ENCODE measurements at places on chromosomes 2 and 18.

GRCh38 chr2:69676146-69676545, 32.6 kb upstream of the AAK1 start:
- DNase-seq = no peak

DNA sequence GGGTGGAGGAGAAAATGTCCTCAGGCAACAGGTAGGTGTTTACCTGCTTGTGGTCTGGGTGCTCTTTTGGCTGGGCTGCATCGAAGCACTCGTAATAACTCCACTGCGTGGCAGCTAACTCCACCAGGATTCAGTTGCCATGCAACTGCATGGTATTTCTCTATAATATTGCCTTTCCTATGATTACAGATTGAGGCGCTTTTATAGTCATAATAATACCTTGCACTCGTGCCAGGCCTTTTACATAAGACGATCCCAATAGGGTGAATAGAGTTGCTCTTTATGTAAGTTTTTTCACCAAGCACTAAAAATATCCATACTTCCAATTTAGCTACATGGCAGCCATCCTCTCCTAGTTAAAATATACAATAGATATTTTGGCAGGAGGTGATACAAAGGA, 19.7 kb upstream of the NYAP2 start:
- DNase-seq = peak; percentile 4

GRCh38 chr2:134936691-134937090, 18.1 kb downstream of the CCNT2 start:
- DNase-seq = no peak

DNA sequence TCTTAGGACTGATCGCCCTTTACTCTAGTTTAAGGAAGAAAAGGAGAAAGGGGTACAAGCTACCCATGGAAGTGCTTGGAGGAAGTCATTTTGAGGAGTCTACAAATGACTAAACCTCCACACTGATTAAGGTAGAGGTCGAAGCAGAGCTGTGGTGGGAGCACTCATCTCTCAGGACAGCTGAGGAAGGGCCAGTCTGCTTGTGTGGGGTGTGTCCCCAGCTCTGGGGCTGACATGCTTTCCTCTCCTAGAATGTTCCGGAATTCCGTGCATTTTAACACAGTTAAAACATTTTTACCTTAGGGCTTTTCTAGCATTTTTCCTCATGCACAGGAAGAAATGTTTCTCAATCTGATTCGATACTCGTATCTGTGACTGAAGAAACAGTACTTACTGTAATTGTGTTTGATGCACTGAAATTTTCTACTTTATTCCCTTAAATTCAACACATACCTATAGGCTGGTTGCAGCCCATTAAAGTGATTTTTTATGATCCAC, 135.1 kb downstream of the NCK2 start:
- no peak for DNase-seq

DNA sequence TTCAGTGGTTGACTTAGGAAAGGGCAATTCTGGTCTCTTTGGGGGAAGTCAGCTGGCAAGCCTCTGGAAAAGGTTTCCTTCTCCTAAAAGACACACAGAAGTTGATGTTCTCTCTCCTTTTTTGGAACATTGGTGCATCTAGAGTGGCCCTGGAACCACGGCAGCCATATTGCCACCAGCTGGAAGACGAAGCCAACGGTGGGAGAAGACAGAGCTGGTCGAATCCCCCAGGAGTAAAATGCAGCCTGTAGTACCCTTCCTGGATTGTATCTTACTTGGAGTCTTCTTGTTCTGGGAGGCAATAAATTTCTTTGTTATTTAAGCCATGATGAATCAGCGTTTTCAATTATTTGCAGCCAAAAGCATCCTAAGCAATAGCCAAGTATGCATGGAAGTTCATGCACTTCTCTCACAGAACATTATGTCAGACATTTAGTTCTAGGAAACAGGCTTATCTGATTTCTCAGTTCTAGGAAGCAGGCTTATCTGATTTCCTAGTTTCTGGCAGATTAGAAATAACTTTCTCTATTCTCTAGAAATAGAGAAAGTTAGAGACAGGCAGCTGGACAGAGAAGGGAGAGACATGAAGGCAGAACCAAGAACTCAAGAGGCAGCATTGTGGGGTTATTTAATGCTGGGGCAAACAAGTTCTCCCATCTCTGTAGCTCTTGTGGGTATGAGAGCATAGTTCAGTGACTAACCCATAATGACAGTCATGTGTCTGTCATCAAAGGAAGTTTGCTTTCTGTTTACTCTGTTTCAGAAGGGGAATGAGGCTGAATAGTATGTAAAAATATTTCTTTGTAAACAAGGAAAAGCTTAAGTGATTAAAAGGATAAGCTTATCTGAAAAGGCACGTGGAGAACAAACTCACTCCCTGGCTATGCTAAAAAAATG, 40.5 kb upstream of the NABP1 start:
- no peak for DNase-seq

DNA sequence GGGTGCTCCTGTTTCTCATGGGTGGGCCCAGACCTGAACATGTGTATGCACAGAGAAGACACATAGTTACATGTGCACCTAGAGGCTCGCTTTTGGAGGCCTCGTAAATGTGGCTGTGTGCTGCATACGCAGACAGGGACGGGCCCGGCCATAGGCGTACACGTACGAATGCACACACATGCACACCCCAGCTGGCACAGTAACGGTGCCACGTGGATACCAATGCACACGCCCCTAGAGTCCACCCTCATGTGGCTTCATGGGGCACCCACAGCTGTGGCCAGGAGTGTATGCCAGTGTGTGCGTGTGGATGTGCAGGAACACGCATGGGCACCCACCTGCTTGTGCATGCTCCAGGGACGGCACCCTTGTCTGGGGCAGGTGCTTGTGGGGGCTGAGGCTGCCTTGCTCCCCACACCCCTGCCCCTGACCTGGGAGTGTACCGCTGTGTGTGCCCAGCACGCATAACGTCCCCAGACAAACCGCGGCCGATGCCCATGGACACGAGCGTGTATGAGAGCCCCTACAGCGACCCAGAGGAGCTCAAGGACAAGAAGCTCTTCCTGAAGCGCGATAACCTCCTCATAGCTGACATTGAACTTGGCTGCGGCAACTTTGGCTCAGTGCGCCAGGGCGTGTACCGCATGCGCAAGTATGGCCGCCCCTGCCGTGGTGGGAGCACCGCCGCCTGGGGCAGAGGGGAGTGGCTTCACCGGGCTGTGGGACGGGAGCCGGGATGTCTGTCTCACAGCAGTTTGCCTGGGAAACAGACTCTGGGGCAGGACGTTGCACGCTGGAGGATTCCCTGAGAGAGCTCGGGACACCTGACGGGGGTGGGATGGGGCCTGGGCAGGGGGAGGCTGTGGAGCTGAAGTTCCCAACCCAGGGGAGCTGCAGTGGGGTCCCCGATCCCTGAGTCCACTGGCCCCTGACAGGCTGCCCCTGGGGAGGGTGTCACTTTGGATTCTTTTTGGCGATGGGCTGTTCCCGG, 21.0 kb downstream of the ZAP70 start:
- DNase-seq = no peak

DNA sequence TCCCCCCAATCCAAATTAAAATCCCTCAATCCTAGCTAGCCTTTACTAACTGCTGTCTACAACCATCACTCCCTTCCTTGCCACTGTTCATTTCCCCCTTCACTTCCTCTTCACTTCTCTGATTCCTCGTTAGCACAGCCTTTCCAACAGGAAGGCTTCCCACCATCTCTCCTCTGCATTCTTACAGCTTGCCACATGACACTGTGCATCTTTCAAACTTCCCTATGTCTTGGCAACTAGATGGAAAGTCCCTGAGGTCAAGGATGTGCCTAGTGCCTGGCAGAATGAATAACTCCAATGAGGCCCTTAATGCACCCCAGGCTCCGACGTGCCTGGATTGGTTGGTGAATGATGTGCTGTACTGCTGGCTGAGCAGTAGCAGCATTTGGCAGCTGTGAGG, 15.2 kb downstream of the SAP130 start:
- no peak for DNase-seq

- DNase-seq = no peak
These were observed 420.7 kb upstream of the MYT1L start for GRCh38 chr2:2751715-2752315.

- DNase-seq = no peak
These were observed 26.6 kb upstream of the SLC14A2 start for GRCh38 chr18:45588376-45589355.

DNA sequence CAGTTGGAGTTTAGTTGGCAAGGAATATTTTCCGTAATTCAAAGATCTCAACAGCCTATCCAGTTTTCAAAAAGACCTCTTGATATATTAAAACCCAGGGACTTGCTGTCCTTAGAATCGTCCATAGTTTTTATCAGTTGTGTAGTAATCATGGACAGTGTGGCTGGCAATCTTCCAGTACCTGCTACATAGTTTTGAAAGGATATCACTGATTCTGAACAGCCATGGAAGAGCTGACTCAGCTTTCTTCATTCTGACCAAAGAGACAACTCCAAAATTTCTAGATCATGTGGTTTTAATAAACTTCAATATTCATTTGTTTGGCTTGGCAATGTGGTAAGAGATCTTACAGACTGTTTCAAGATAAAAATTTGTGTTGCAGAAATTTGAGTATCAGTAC, 616.7 kb downstream of the TDRD15 start:
- DNase-seq = no peak

GRCh38 chr2:1787755-1788477, 43.6 kb upstream of the PXDN start:
- no peak for DNase-seq

DNA sequence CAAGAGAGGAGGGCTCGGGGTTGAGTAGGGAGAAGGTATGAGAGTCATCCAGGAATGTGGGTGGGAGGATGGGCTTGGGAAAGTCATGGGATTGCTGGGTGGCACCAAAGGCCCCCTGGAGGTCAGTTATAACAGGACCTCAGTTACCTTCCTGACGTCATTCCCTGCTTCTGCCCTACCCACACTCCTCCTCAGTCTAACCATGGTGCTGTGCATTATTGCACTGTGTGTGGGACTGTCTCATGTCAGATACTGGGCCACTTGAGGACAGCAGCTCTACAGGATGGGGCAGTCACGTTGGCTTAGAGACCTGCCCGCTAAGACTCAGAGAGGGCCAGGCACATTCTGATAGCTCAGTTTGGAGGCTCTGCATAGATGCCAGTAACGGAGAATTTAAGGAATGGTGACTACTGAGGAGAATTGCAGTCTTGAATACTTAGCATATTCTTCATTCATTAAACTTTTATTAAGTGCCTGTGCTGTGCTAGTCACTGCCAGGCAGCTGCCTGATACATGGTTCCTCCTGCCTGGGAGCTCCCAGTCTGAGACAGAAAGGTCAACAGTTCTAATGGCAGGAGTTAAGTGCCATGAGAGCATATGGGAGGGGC, 90.5 kb downstream of the LAMA3 start:
- DNase-seq = no peak

DNA sequence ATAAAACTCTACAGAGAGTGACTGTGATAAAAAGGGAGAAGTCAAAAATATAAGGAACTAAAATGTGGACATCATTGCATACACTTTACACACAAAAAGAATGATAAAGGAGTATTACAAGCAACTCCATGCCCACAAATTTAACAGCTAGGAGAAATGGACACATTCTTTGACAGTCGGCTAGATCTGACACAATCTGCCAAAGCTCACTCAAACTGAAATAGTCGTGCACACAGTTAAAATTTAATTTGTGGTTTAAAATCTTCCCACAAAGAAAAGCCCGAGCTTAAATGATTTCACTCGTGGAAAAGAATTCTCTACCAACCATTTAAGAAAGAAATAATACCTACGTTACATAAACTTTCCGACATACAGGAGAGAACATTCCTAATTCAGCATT, 132.4 kb downstream of the ZAP70 start:
- no peak for DNase-seq

- no peak for DNase-seq
These were observed 2.8 kb upstream of the ZNF532 start for GRCh38 chr18:58861861-58862301.

Measured in Ammon's horn (tissue), 1 donor.